Small intestine (tissue), 16 donors: ENCODE measurements at places on chromosomes 7 and 10. TPM values are rescaled to one million over a fixed set of nuclear protein-coding genes. Genes with fewer than 3 reads are reported as not detected.

Gene OR6V1
- polyA plus RNA-seq, result not detected

Gene HMX3
- not detected for polyA plus RNA-seq

GRCh38 chr7:155032978-155033377, 30.1 kb upstream of the PAXIP1 start:
- DNase-seq, result no peak

Gene FGL2
- 21.6 TPM for polyA plus RNA-seq

DNA sequence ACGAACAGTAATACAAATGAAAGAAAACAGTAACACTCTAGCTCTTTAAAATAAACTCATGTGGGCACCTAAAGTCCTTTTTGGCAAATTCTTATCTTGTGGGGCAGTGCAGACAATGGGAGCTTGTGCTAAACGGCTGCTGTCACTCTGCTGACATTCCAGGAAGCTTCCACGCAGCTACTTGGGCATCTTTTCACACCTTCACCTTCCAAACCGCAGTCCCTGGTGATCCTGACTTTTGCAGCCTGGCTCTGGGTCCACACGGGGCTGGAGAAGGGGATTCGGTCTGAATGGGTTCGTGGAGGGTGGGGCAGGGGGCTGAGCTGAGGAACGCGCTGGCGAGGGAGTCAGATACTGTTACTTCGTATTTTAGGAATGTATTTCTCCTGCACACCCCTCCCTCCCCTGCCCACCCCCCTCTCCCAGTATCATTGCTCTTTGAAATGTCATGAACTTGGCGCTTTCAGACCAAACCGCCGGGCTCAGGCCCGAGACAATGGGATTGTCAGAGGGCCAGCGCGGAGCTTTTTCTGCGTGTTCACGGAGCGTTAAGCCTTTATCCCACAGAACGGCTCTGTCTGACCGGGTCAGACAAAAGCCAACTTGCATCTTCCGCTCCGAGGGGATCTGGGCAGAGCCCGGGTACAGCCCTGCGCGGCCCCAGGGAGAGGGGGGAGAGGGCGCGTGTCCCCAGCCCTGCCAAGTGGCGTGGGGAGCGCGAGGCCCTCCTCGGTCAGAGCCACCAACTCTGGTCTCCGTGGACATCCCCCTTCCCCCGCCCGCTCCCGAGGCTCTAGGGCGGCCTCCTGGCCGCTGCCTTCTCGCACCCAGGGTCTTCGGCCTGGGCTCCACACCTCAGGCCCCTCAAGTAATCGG, 76.7 kb upstream of the EN2 start:
- no peak for DNase-seq

DNA sequence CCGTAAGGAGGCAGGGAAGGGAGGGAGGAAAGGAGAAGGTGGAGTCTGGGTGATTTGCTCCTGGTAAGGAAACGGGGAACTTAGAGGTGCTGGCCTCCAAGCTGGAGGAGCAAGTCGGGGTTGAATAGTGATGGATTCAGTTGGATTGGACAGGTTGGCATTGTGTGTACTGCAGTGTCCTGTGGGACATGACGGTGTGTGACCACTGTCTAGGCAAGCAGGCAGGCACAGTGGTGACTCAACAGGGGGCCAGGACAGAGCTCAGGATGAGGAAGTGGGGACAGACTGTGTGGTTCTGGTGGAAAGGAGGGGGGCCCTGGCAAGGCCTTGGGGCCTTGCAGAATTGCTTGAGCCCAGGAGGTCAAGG, 48.8 kb downstream of the COL26A1 start:
- no peak for DNase-seq

DNA sequence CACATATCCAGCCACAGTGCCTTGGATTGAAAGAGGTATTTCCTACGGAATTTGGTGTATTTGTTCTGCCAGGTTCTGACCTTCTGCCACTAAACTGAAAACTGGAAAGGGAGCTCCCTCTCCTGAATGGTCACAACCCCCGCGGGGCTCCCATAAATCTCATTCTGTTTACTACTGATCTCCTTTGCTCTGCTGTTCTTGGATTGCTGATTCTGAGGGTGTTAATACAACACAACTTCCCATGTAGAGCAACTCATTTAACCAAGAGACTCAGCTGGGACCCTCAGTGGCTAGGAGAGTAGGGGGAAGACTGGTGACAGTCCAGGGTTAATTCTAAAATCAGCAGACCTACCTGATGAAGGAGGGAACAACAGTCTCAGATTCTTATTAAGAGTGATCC, 662.9 kb downstream of the INHBA start:
- no peak for DNase-seq

DNA sequence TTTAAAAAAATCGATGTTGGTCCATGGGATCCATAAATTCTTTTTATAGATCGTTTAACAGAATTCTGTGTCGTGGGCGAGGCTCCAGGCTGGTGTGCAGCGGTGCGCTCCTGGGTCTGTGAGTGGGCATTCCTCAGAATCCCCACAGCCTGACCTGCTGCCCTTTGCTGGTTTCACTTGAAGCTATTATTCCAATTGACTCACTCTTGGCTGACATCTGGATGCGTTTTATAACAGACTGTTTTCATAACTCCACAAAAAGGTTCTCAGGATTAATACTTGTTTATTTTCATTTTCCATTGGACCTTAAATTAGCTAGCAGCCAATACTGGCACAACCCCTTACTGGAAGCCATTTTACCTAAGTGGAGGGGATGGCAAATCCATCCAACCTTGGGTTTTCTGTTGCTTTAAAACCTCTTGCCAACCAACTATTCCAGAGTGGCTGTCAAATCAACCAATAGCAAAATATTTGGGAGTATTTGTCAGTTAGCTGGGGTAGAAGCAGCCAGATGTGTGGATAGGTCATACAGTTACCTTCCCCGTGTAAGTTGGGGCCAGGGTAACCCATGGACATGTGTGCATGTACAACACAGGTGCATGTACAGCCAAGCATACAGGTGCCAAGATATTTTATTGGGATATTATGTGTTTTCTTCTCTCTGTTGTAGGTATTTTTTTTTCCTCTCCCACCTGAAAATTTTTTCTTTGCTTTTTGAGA, 160.7 kb upstream of the ZNF32 start:
- no peak for DNase-seq

DNA sequence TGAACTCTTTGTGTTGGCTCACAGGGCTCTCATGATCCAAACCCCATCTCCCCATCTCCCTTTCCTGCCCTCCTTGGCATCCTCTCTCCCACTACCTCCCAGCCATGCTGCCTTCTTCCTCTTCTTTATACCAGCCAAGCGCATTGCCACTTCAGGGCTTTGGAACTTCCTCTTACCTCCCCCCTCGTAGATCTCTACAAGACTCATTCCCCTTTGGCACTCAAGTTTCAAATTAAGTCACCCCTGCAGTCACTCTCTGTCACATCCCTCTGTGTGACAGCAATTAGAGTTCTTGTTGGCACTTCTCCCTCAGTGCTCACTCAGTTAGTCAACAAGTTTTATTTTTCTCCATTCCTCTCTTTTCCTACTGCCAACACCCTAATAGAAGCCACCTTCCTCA, 20.8 kb upstream of the NRP1 start:
- no peak for DNase-seq

DNA sequence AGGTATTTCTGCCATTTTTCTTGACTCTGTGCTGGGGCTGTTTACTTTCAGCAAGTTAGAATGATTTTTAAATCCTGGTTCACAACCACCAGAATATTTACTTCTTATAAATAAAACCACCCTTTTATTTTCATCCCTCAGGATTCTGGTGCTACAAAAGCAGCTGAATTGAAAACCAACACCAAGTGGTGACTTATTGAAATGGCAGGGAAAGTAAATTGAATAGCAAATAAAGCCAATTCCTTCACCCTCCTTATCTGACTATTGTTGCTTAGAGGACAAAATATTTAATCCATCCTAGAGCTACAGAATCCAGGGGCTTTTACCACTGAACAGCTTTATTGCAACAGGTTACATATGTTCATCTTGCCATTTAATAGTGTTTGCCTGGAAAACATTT, 828.6 kb upstream of the GHITM start:
- DNase-seq, result no peak

DNA sequence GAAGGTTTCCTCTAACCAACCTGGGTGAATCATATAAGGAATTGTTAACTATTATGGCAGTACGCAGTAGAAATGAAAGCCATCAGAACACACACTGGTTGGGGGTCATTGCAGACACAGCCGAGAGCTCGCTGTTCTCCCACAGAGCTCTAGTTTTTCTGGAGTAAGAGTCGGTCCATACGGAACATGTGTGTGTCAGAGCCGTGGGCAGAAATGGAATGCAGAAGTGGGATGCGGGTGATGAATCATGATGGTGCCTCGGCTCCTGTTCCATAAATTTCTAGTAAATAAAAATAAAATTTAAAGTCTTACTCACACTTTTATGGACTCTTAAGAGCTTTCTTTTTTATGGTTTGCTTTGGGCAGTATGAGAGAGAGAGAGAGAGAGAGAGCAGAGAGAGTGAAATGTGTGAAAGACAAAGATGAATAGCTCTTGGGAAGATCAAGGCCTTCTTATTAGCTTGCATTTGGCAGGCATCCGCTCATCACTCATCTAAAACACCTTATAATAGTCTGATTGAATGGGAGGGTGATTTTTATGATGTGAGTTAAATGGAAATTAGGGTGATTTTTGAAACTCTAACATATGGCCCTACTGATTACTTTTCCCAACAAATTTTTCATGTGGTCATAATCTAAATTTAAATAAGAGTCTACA, 98.8 kb upstream of the PFKP start:
- no peak for DNase-seq

DNA sequence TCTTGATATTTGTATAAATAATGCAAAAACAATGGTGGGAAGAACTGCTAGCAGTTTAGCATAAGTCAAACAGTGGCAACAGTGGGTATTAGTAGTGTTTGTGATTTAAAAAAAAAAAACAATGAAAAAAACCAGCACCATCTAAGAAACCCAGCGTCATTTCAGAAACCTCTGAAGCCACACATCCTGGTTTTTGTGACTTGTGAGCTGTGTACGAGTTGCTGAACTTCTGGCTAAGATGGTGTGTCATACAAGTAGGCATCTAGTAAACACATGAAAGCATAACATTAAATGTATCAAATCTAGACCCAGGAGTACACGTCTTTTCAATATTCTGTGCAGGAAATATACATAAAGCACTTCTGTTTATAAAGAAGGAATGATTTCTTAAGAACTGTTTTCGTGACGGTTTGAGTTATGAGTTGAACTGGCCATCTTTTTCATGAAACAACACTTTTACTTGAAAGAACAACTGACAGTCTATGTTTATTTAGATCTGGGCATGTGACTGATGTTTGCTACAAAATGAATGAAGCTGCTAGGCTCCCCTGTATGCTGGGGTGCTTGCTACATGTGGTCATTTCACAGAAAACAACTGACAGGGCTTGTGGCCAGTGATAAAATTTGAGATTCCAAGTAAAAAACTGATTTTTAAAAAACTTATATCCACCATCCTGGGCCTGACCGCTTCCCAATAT, 143.5 kb downstream of the PIP4K2A start:
- no peak for DNase-seq

- no peak for DNase-seq
Measured at GRCh38 chr7:155455776-155456737, 1.9 kb upstream of the EN2 start.

DNA sequence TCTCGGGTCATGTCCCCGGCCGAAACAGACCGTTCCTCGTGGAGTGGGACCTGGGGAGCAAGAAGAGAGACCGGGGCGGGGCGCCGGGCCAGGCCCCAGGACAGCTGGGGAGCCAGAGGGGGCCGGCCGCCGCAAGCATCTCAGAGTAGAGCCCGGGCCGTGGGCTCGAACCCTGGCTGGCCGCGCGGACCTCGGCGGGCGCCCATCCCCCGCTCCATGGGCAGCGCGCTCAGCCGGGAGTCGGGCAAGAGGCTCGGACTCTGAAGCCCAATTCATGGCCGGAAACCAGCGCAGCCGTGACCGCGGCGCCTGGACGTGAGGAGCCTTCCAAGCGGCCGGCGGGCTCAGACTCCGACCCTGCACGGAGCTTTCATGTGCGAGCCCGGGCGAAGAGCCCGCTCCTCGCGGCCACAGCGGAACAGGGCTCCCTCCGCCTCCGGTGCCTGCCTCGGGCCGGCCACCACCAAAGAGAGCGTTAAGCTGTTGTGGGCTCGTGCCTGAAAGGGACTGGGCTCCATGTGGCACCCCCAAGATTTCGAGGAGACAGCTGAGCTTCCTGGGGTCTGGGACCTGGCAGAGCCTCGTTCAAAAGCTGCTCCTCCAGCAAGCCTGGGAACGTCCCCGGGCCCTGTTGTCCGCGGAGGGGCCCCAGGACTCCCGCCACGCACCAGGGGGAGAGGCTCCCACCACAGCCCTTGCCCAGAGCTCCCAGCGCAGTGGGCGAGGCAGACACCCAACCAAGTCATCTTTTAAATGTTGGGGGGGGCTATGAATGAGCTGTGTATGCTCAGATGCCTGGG, 757 bp upstream of the GRID1 start:
- no peak for DNase-seq

Gene NUPR2
- polyA plus RNA-seq, result 2.3 TPM

- DNase-seq, result no peak
Measured at GRCh38 chr10:11478807-11479206, 132.6 kb downstream of the USP6NL start.

Gene TSPAN13
- polyA plus RNA-seq, result 67.2 TPM

GRCh38 chr10:35433851-35434426, 97.6 kb downstream of the CCNY start:
- no peak for DNase-seq

DNA sequence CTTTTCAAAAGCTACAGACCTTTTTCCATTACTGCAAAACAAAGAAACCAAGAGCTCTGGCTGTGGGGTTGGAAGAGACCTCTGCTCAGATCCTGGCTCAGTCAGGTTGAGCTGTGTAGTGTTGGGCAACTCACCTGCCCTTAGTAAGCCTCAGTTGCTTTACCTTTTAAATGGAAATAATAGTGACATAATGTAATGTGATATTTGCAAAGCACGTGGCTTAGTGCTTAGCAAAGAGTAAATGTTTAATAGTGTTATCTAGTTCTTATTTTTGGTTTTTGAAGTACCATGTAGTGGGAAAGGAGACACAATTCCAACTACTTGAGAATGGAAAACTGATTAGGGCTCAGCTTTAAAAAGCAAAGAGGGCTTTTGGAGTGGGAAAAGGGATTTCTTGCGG, 100.2 kb downstream of the SVIL start:
- no peak for DNase-seq

DNA sequence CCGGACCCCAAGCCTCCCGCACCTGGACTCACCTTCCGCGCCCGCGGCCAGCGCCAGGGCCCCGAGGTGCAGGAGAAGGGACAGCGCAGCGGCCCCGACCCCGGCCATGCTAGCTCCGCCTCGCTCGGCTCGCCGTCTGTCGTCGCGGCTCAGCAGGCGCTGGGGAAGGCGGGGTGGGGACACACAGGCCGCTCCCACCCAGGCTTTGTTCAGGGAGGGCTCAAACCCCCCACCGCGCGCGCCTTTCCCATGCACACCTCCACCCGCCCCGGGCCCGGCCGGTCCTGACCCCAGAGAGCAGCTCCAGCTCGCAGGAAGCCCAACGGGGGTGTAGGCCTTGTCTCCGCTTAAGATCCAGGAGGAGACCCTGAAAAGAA, at the start of gene KCP:
Gene KCP (minus strand): TSS at position 141 of the 377 bp plus-strand sequence. CDS start 33 bp downstream, at position 108.
- no peak for DNase-seq

- DNase-seq, result no peak
Measured at GRCh38 chr7:44703921-44704320, 44.7 kb upstream of the ZMIZ2 start.

GRCh38 chr7:16813232-16813616, 8.4 kb upstream of the AGR2 start:
- DNase-seq, result no peak

- no peak for DNase-seq
Measured at GRCh38 chr10:11483201-11484148, 128.0 kb downstream of the USP6NL start.
